ENCODE measurements at places on chromosomes 11 and 22.

- no peak for DNase-seq
These were observed 54.2 kb downstream of the DENND5A start for GRCh38 chr11:9210922-9211320.

DNA sequence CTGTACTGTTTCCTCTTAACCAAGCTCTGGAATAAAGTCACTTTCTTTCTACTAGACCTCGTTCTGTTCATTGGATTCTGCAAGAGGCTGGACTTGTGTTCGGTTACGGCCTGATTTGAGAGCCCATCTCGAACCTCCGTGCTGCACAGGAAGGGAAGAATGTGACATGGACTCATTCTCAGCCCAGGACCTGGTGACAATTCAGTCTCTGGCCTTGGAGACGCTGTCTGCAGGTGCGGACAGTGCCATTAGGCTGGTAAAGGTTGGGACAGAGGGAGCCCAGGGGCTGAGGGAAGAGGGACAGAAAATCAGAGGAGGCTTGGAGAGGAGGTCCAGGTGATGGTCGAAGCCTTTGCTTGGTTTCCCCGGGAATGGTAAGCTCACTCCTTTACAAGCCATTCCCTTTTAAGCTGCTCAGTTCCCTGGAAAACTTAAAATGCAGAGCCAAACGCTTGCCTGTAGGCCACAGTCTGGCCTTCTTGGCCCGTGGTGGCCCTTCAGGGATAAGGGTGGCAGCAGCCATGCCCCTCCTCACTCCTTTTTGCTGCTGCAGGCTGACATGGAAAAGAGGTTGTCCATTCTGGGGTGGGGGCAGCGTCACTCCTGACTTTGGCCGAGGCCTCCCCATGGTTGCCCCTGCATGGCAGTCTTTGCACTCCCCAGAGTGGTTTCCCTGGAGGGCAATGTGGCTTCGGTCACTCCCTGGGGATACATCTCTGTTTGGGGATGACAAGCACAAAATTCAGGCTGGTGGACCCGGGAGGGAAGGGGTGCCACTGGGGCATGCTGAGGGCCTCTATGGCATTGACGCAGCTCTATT lies 52.3 kb downstream of the SHISAL1 start:
- no peak for DNase-seq

GRCh38 chr11:111572581-111572980 lies 29.7 kb upstream of the SIK2 start:
- DNase-seq, result no peak

DNA sequence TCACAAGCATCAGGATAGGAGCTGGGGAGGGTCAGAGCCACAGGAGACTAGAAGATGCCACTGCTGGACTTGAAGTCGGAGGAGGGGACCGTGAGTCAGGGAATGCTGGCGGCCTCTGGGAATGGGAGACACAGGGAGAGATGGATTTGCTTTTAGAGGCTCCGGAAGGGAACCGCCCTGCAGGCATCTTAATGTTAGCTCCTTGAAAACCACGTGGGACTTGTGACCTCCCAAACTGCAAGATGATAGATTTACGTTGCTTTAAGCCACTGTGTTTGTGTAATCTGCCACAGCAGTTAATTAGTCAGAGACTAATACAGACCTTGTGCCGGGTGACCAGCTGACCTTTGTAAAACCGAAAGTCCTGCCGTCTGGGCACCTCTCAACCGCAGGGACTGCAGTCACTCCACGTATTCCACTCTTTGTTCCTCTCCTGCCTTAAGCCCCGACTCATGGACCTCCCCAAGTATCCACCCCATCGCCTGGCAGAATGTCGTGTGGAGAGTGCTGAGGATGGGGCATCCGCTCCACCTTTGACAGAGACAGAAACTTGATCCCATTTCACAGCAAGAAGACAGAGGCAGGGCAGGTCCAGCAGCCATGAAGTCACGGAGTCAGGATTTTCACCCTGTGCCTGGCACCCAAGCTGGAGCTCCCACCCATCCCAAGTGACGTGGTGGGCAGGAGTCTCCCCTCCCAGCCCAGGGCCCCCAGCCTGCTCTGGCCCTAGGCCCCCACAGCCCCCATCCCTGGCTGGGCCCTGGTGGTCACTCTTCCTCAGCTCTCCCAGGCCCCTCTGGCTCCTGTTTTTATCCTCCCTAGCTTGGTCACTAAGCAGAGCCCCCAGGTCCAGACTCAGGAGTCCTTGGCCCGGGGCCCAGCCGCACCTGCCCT lies 19.4 kb upstream of the CTSD start:
- no peak for DNase-seq

GRCh38 chr11:78886616-78887015 lies 312.0 kb upstream of the NARS2 start:
- DNase-seq, result no peak

DNA sequence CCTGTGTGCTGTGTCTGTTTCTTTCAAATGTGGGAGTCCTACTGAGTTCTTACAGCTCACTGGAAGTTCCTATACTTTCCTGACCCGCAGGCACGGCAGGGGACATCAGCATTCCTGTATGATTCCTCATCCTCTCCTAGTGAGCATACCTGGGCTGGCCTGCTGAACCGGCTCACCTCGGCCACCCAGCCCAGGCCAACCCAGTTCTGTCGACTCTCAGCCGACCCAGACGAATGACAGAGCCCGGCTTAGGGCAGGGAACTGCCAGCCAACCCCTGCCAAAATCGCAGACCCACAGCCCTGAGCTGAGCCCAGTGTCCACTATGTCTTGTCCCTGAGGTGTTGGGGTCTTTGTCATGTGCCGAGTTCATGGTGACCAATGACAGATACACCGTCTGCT lies 339.7 kb downstream of the BRD1 start:
- no peak for DNase-seq

GRCh38 chr11:99069856-99070444 lies 49.2 kb downstream of the CNTN5 start:
- DNase-seq, result no peak

DNA sequence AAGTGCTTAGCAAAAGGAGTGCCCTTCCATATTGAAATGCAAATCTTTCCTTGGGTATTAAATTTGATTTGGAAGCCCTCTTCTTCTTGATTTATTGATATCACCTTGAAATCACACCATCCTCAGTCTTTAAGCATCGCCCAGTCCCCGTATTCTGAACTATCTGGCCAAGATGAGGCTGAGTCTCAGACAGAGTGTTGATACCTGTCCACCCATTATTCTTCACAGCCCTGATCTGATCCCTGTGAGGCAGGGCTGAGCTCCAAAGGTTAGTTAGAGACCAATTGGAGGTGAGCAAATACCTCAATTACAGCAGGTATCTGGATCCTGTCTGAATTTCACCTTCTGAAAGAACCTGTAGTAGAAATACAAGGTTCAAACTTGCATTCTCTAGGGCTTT lies 326.3 kb downstream of the FAT3 start:
- DNase-seq, result no peak

Data from esophagus squamous epithelium (tissue), 5 donors.